ENCODE measurements at places on chromosomes 2 and 18. TPM values are rescaled to one million over a fixed set of nuclear protein-coding genes. Genes with fewer than 3 reads are reported as not detected.

The ANKRD53 gene
- total RNA-seq = 3.2 TPM

The OSBPL6 gene
- 7.4 TPM for total RNA-seq

The GALNT3 gene
- 0.18 TPM for total RNA-seq

The MYO5B gene
- not detected for total RNA-seq

The ACADL gene
- not detected for total RNA-seq

The RGPD3 gene
- total RNA-seq = 0.18 TPM

The LDLRAD4 gene
- total RNA-seq = not detected

The TLX2 gene
- not detected for total RNA-seq

The TP53I3 gene
- total RNA-seq = 75.9 TPM

The FAM168B gene
- 89.3 TPM for total RNA-seq

The SLC9A4 gene
- not detected for total RNA-seq

The NT5DC4 gene
- total RNA-seq = not detected

The SLC1A4 gene
- 19.3 TPM for total RNA-seq

The MAL gene
- total RNA-seq = not detected

The VIT gene
- 1.4 TPM for total RNA-seq

The DSG2 gene
- 15.6 TPM for total RNA-seq

The TMEM37 gene
- total RNA-seq = 4.1 TPM

The PASK gene
- total RNA-seq = 6.6 TPM

The NEU2 gene
- not detected for total RNA-seq

The TEX44 gene
- not detected for total RNA-seq

The DYNC1I2 gene
- 126 TPM for total RNA-seq

The SGO2 gene
- total RNA-seq = 9.8 TPM

The UPP2 gene
- total RNA-seq = not detected

The CHAC2 gene
- 8.4 TPM for total RNA-seq

The ZNF532 gene
- total RNA-seq = 23.6 TPM

The CENPA gene
- 16.1 TPM for total RNA-seq

The SERPINB13 gene
- not detected for total RNA-seq

The MLPH gene
- 40.9 TPM for total RNA-seq

The SERPINB2 gene
- not detected for total RNA-seq

The ARHGEF33 gene
- not detected for total RNA-seq

The DSG4 gene
- not detected for total RNA-seq

The ATP6V1C2 gene
- 0.18 TPM for total RNA-seq

The C18orf32 gene
- total RNA-seq = 24.5 TPM
